ENCODE measurements at places on chromosomes 2 and 18. TPM values are rescaled to one million over a fixed set of nuclear protein-coding genes. Genes with fewer than 3 reads are reported as not detected.

DNA sequence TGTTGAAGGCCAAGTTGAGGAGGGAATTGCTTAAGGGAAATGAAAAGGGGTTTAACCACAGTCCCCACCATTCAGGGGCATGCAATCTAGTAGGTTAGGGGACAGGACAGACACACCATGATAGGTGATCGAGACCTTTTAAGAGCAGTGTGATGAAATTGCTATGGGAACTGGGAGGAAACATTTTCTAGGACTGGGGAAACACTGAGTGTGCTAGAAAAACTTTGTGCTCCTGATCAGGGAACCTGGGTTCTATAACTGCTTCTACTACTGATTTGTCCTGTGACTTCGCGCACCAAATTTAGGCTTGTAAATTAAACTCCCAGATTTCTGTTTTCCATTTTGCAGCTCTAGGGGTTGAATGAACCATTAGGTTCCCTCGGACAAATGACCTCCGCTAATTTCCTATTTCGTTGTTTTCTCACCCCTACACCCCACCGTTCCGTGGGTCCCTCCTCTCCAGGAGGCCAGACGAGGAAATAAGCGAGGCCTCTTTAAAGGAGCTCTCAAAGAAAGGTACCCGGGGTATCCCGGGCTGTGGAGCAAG, 371 bp upstream of the LCLAT1 start:
- no peak for DNase-seq

- DNase-seq: no peak
Measured at GRCh38 chr2:12051831-12052230, 305.4 kb downstream of the LPIN1 start.

- DNase-seq: no peak
Measured at GRCh38 chr2:10273215-10274175, 29.2 kb upstream of the HPCAL1 start.

DNA sequence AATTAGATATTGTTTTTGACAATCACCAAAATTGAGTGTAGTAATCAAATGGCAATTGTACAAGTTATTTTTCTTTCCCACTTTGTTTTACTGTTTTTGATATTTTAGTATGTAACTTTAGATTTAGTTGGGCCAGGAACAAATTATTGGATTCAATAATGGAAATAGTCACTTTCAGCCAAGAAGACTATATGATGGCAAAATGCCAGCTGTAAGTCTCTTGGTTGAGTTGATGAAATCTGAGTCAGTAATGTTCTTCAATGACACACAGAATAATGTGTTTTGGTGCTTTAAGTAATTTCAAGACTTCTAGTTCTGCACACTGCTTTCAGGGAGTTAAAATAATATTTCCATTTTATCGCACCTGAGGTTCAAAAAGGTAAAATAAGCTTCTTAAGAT, 2022.0 kb upstream of the CELF4 start:
- DNase-seq: no peak

DNA sequence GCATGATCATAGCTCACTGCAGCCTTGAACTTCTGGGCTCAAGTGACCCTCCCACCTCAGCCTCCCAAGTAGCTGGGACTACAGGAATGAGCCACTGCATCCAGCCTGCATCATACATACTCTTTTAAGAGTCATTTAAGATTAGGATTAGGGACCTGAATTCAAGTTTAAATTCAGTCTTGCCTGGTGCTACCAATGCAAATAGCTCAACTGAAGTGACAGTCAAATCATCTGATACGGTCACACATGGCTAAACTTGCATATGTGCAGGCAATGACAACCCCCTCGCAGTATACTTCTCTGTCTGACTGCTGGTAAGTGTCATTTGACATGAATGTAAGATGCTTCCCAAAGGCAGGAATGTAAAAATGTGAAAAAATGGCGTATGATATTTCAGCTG, 31.8 kb upstream of the TMEM131 start:
- DNase-seq: no peak

DNA sequence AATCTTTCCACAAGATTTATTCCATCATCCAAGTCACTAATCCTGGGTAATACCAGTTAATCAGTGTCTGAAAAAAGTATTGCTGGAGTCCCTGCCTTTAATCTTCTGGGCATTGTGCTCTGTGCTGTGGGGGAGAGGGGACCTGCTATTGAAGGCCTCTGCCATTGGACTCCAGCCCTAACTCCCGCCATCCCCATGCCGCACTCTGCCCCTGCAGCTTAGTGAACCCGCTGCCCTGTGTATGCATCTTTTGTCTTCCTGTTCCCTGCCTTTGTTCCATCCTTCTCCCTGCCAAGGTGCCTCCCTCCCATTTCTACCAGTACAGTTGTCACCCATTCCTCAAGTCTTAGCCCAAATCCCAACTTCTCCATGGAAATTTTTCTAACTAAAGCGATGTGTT, 113.8 kb upstream of the EPAS1 start:
- DNase-seq: no peak

GRCh38 chr18:63329431-63330145, 10.0 kb upstream of the BCL2 start:
- no peak for DNase-seq

The NCKAP1 gene
- 120 TPM for polyA plus RNA-seq

The ANKRD29 gene
- polyA plus RNA-seq: 1.2 TPM
